ENCODE measurements at places on chromosomes 7 and 10.

GRCh38 chr7:131014906-131015656 is 281.1 kb upstream of the KLF14 start:
- no peak for DNase-seq

DNA sequence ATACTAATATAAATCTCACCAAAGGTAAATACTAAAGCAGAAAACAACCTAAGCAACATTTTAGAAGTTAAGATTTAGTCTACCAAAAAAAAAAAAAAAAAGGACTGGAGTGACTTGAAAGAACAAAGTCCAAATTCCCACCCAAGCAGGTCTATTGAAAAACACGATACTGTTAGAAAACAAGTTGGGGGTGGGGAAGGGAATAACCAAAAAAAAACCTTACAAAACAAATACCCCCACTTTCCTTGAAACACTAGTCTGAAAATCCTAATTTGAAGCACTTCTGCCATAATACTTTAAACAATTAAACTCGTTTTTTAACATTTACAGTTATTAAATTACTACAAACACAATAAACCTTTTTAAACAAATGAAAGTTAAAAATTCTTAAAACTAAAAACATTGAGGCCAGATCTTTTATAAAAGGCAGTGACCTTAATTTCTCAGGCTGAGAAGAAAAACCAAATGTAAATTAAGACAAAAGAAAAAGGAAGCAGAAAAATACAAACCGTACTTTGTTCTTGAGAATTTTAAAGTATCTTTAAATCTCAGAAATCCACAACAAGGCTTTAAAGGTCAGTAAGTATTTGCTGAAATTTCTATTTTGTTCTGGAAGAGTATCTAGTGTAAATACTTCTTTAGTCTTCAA is 135.1 kb downstream of the NRBF2 start:
- DNase-seq: no peak

DNA sequence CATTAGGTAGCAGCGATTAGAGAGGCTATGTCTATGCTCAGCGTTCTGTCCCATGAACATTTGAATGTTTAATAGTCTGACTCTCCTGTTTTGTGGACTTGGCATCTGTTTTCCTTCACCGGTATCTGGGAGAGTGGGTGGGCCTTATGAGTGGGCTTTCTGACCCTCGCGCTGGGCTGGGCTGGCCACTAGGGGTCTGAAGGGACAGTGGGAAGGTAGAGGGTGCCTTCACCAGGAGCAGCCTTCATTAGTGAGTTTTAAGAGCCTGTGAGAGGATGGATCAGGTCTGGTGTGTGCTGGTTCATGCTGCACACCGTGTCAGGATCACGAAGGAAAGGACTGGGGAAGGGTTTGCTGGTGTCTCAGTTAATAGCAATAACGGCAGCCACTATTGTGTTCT is 33.4 kb downstream of the DCLRE1A start:
- DNase-seq: peak; percentile 6

- no peak for DNase-seq
Observed at GRCh38 chr7:55273186-55273980, 91.8 kb upstream of the LANCL2 start.

DNA sequence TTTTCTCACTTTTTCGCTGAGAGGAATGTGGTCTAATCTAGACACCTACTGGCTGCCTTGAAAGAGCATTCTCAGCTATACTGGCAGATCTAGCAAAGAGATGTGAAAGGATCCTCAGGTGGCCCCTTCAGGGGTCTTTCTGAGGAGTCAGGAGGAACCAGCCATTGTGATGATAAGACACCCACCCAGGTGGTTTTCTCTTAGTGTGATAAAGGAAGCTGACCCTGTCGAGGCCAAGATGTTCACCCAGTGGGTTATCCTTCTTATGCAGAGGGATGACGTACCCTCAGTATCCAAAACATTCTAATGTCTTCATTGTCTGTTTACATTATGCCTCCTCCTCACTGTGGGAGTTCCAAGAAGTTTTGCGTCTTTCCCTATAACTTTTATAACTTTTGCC is 98.3 kb upstream of the LRGUK start:
- no peak for DNase-seq

GRCh38 chr10:44761076-44761475 is 150.1 kb upstream of the TMEM72 start:
- DNase-seq: no peak

GRCh38 chr10:123103944-123104343 is 31.8 kb upstream of the HMX3 start:
- no peak for DNase-seq

DNA sequence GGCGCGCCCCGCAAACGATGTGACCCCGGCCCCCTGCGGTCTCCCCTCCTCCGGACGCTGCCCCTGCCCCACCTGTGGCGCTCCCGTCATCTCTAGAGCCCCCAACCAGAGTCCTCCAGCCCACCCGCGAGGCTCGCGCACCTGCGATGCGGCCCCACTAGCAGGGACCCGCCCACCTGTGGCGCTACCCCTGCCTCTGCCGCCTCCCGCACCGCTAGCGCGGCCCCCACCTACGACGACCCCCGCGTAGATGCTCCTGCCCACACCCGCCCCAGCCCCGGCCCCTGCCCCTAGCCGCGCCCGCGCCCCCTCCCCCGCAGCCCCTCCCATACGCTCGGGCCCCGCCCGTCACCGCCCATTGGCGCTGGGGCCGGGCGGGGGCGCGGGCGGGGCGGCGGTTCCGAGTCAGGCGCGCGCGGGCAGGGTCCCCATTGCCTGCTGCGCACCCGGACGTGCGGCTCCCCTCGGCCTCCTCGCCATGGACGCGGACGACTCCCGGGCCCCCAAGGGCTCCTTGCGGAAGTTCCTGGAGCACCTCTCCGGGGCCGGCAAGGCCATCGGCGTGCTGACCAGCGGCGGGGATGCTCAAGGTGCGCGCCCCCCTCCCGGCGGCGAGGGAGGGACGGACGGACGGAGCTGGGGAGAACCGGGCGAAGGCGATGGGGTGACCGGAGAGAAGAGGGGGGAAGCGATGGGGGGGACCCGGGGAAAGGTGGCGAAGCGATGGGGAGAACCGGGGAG is at the start of gene PFKP:
TSS of gene PFKP (plus strand) at position 431 of the 741 bp plus-strand sequence. CDS start at position 479, 48 bp downstream.
- peak; percentile 64 for DNase-seq
